OCI-M1 (cell line): ENCODE measurements at places on chromosomes 2 and 18.

- no peak for DNase-seq
Observed at GRCh38 chr18:60100778-60101177, 201.0 kb downstream of the PMAIP1 start.

DNA sequence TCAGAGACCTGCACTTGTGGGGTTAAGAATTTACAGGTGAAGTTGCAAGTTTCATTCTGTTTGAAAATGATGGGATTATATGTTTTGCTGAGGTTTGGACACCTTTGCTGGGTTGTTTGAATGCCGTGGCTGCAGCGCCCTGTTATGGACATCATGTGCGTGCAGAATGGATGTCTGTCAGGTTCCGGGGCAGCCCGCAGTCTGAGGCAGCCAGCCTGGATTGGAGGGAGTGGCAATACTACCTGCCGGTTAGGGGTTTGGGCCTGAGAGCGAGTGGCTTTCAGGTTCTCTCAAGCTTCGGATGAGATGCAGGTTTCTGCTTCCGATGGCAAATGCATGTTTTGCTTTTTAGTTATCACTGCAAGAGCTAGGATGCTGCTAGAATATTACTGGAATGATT lies 1.1 kb downstream of the CASP8 start:
- peak; percentile 53 for DNase-seq

- DNase-seq: no peak
Observed at GRCh38 chr2:100703739-100704138, 116.2 kb upstream of the NPAS2 start.

DNA sequence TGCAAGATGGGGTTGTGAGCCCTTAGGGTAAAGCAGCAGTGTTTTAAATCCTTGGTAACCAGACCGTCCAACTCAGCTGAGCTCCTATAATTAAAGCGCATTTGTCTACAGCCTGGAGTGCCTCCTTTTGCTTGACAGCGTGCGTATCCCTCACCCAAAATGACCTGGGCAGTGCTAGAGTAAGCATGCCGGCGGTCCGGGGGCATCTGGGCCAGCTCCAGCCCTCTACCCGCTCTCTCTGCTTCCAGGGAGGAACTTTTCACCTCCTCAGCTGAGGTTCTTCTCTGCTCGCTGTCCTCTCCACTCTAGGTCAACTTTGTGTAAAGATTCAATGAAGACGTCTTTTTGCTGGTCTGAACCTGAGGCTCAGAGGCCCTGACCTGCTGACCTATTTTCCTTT lies 102.4 kb upstream of the TPO start:
- no peak for DNase-seq

DNA sequence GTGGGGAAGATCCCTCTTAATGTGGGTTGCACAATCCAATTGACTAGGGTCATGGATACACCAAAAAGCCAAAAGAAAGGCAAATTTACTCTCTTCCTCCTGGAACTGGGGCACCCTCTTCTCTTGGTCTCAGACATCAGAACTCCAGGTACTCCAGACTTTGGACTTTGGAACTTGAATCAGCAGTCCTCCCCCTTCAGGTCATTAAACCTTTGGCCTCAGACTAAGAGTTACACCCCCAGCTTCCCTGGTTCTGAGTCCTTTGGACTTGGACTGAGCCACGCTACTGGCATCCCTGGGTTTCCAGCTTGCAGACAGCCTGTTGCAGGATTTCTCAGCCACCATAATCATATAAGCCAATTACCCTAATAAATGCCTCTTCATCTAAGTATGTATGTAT lies 50.8 kb upstream of the KIF5C start:
- no peak for DNase-seq

DNA sequence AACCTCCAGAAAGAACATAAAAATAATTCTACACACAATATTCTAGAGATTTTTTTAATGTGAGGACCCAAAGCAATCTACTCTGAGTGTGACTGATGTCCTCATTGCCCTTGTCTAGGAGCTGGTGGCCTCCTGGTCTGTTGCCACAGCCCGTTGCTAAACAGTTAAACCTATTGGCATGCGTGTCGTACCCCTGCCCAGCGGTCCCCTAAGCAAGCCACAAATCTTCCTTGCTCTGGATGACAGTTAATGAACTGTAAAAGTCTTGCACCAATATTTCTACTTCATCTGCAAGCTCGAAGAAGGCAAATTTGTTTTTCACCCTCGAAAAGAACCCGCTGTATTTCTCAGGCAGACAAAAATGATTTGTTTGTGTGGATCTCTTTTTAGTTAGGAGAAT lies 489.1 kb upstream of the MEX3C start:
- DNase-seq: no peak

GRCh38 chr2:126406267-126406666 lies 249.7 kb upstream of the GYPC start:
- no peak for DNase-seq

DNA sequence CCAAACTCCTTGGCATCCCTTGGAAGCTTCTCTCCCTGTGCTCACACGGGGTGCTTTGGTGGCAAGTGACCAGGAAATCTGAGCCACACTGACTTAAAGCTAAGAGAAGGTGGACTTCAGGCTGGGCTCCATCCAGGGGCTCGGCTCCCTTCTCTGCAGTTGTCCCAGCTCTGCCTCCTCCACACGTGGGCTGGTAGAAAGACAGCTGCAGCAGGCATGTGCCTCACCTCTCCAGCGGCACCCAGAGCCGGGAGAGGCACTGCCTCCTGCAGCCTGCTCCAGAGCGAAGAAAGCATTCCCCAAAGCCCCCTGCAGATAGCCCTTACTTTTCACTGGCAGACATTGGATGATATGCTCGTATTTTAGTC lies 11.3 kb downstream of the KCNF1 start:
- no peak for DNase-seq

DNA sequence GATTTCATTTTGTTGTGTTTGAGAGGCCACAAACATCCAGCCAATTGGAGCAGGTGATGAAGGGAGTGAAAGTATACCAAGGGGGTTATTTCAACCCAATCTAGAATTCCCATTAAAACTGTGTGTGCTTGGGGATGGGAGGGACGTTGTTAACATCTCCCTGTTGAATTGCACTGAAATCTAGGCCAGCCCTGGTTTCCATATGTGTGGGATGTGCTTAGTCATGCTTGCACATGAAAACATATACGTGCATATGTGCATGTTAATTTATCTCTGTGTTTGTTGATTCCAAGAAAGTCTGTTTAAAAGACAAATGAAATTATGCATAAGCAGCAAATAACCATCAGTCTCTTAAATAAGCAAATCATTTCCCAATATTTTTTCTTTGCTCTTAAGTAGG lies 5.6 kb downstream of the CELF4 start:
- DNase-seq: no peak

DNA sequence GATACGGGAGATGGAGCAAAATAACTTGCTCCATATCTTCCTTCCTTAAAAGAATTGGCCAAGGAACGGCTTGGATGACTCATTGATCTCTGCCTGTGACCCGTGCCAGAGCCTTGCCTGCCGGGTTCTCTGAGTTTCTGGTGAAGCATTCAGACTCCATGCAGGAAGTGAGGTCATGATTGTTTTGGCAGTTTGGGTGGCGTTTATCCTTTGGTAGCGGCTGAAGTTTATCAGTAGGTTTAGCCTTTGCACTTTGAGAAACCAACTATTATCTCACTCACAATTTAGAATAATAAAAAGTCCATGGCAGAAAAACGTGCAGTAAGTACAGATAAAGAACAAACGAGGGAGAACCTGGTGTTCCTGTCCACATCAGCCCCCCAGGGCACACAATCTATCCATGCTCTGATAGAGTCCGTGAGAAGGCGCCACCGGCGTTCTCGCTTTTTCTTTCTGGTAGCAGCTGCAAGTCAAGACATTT lies 15.0 kb upstream of the CTAGE1 start:
- DNase-seq: peak; percentile 76

- DNase-seq: no peak
Observed at GRCh38 chr18:13292736-13293135, 74.2 kb downstream of the LDLRAD4 start.

DNA sequence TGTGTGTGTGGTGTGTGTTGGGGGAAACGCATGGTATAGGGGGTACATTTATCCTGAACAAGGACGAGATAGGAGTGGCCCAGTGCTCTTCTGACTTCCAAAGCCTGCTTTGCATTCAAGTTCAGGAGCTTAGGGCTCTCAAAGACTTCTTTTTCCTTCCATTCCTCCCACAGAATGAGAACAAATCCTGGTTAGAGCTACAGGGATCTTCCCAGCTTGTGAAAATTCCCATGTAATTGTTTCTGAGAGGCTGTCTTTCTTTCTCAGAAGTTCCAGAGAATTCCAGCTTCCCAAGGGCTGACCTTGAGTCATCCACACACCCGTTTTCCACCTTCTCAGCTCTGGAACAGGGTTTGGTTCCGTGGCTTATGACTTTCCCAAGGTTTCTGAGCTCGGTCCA lies 38.9 kb downstream of the FASTKD2 start:
- DNase-seq: no peak

- peak; percentile 3 for DNase-seq
Observed at GRCh38 chr2:6602471-6602870, 263.2 kb downstream of the CMPK2 start.

DNA sequence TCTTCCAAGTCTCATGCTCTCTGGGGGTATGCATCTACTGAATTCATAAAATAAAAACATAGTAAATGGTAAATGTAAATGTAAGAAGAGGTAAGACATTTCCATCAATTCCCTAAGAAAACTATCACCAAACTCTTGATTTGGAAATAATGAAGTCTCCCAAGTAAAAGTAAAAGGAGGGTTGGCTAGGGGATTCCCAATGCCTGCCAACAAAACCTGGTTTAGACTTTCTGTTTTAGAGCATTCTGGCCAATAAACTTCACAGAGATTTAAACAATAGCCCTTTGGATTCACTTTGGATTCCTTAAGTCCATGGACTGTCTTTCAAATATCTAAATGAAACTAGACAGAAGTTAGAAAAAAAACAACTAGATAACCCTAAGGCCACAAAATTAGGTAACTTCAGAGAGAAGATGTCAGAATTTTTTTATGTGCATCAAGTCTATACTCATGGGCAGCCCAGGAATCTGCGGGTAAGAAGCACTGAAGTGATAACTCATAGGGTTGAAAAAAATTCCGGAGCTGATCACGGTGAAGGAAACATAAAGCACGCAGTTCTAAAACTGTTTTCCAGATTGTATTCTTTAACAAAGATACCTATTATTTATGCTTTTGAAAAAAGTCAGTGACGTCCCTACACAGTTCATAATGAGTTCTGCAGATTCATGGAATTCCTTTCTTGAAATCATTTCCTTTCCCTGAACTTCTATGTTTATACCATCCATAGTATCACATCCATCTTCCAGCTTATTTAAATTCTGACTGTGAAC lies 263.6 kb downstream of the AFF3 start:
- DNase-seq: no peak
